ENCODE measurements at places on chromosomes 2 and 18.

GRCh38 chr2:223053484-223054192 is 1.6 kb downstream of the KCNE4 start:
- DNase-seq, result no peak

GRCh38 chr18:3346487-3346886 is 84.6 kb downstream of the MYL12B start:
- DNase-seq, result no peak

- no peak for DNase-seq
Observed at GRCh38 chr2:188383158-188383557, 91.5 kb downstream of the GULP1 start.

DNA sequence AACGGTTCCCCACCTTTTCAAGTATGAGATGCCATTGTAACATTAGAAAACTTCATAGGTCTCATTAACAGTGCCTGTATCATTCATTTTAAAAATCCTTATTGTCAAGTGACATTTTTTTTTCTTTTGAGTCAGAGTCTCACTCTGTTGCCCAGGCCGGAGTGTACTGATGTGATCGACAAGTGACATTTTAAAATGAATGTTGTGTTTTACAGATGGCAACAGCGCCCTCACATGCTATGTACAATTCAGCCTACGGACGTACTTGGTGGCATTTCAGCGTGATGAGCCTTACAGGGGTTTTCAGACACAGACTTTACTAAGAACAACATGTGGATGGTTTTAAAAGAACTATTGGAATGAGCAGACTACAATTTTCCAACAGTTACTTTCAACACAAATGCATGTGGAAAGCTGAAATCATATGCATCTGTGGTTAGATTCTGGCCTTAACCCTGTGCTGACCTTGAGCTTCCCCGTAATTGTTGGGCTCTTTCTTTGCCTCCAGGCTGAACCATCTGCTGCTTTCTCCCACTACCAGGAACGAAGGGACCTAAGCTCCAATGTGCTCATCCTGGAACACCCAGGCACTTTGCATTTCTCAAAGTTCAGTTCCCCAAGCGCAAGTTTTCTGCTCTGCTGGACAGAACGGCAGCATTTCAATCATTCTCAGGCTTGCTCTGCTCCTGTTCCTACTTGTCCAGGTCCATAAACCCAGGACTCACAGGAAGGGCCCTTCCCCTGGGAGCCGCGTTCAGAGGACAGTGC is 119.9 kb upstream of the NDUFV2 start:
- DNase-seq, result peak; percentile 81

DNA sequence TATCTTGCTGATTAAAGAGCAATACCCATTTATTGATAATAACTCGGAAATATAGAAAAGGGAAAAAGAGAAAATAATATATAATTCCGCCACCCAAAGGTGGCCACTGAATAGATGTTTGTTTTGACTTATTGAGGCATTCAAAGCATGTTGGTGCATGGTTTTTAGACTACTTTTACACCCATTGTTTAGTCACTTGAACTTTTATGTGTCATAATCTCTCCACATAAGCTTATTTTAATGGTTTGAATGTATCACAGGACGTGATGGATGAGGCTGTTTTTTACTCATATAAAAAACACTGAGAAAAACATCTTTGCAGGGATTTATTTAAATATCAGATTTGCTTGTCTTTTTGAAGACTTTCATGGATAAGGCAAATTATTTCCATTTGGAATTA is 120.4 kb downstream of the ACKR3 start:
- DNase-seq, result no peak

Data from NCI-H446 treated with DMSO at 0.1 percent for 48 hours (cell line).